ENCODE measurements at places on chromosomes 3 and 15. TPM values are rescaled to one million over a fixed set of nuclear protein-coding genes. Genes with fewer than 3 reads are reported as not detected.

DNA sequence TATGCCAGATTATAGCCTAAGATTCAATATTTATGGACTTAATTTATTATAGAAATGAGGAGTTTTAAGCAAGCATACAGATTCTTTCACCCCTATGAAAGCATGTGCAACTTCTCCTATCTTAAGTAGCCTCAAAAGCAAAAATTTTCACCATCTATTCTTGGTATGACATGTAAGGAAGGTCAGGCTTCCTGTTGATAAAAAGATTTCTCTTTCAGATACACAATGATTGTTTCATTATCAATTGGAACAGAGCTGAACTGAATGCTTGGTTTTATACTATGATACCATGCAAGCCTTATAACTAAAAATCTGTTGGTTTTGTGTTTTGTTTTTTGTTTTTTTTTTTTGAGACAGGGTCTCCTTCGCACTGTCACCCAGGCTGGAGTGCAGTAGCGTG is 3.9 kb downstream of the GRK7 start:
- no peak for DNase-seq

GRCh38 chr15:26665957-26666791 is 106.7 kb downstream of the GABRB3 start:
- no peak for DNase-seq

DNA sequence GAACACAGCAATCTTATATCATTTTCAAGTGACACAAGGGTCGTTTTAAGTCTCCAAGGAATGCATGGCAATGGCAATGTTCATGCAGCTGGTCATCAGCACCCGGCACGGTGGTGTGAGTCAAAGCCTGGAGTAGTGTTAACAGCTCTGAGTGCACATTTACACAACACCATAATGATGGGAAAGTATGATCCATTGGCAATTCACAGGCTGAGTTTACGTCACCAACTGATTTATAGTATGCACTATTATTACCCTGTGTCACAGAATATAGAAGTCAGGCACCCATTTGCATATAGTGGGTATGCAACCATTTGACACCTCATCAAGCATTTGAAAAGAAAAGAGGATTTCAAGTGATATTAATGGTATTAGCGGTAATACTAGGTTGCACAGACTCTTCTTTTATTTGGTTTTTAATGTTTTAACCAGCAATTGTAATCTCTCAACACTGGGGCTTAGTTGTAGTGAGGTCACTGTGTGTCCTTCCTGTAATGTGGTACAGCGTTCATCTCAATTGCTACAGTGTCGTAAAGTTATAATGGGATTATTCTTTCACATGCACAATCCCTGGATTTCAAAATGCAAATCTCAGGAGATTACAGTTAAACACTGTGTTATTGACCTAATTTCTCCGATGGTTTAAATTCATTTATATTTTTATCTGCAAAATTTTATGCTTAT is 113.8 kb downstream of the C3orf38 start:
- DNase-seq, result no peak

GRCh38 chr3:120182613-120183511 is 88.6 kb upstream of the GSK3B start:
- peak; percentile 69 for DNase-seq

GRCh38 chr15:86840996-86841395 is 761.3 kb downstream of the AGBL1 start:
- DNase-seq, result no peak

DNA sequence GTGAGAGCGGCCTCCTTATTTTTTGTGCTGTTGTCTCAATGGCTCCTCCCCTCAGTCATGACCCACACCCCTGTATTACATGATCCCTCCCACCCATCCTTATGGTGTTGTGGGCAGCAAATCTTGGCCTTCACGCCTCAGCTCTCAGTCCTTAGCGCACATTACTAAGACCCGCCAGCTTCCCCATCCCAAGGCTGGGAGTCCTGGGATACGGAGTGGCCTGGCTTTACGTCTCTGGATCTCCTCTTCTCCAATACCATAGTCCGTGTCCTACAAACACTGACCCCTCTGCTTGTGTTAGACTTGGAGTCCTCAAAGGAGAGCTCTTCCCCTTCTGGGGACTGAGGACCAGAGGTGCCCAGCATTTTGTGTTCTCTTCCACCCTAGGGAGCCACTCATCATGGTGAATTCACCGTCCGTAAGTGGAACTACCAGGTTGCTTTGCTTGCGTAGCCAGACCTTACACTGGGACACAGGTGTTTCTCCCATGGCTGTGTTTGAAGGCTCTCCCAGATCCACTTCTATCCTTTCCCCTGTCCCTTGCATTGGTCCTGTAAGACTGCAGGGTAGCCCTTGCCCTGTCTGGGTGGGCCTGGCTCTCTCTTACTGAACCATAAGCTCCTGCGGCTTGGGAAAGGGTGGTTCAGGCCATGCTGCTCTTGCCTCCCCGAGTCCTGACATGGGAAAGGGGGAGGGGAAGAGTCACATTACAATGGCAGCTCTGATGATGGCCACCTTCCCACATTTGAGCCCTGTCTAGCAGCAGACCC is 13.6 kb downstream of the GRM2 start:
- no peak for DNase-seq

Gene ACTR8
- 26.4 TPM for total RNA-seq

Gene CLDN11
- total RNA-seq, result not detected

Measured in HT1080 (cell line).